ENCODE measurements at places on chromosomes 5 and 9.

DNA sequence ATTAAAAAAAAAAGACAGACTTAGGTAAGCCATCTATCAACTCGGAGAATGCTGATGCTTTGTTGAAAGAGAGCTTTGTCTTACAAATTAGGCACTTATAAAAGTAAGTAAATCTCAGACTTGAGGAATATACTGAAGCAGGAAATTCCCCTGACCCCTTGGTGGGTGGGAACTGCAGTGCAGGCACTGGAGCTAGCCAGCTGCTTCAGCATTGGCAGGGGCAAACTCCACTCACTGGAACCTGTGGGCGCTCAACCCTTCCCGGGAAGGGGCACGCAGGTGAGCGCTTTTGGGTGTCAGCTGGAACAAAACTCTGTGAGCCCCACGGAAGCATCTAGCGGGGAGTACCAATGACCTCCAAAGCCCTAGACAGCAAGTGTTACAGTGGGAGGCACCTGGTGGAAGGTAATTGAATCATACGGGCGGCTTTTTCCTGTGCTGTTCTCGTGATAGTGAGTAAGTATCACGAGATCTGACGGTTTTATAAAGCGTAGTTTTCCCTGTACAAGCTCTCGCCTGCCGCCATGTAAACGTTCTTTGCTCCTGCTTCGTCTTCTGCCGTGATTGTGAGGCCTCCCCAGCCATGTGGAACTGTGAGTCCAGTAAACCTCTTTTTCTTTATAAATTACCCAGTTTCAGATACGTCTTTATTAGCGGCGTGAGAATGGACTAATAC lies 628.0 kb upstream of the CDH18 start:
- DNase-seq: no peak

DNA sequence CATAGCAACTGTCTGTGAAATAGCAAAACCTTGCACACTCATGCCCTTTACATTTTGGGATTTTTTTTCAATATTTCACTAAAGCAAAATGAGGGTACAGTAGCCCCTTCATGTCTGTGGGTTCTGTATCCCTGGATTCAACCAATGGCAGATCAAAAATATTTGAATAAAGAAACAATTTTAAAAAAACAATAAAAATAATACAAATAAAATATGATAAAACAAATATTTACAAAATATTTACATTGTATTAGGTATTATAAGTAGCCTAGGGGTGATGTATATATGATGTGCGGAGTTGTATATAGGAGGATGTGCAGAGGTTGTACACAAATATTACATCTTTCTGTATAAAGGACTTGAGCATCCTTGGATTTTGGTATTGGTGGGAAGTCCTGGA lies 67.3 kb upstream of the CDH10 start:
- DNase-seq: no peak

- no peak for DNase-seq
Measured at GRCh38 chr5:1304033-1304432, 9.2 kb upstream of the TERT start.

GRCh38 chr5:142902186-142902965 lies 132.2 kb downstream of the ARHGAP26 start:
- no peak for DNase-seq

- DNase-seq: no peak
Measured at GRCh38 chr5:16461782-16462181, 3.8 kb downstream of the ZNF622 start.

- no peak for DNase-seq
Measured at GRCh38 chr5:20231040-20231439, 243.0 kb upstream of the CDH18 start.

GRCh38 chr5:143922718-143923117 lies 110.8 kb downstream of the HMHB1 start:
- DNase-seq: no peak

- DNase-seq: no peak
Measured at GRCh38 chr9:123514766-123515165, 158.8 kb downstream of the CRB2 start.

- DNase-seq: no peak
Measured at GRCh38 chr5:57862471-57862911, 379.9 kb upstream of the ACTBL2 start.

- no peak for DNase-seq
Measured at GRCh38 chr5:62369039-62369438, 34.7 kb downstream of the DIMT1 start.

DNA sequence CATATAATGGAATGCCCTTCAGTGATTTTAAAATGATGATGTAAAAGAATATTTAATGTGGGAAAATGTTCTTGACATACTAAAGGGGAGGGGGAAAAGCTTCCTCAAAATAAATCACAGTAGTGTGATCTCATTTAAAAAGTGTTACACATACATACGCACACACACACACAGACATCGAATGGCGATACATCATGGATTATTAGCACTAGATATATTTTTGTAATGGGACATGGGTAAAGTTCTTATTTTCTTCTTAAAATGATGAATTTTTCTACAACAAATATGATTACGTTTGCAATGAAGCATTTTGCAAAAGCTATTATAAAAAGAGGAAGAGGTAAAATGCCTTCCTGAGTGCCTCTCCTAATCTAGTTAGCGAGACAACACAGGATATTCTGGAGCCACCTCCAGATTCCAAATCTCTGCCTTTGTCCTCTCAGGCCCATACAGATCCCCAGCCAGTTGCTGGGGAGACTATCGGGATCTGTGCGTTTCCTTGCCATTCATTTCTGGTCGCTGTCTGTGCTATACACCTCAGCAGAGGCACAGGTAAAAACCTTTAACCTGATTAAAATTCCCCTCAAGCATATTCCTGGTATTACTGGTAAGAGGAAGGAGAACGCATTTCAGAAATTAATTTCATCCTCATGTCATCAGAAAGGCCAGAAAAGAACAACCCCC lies 69.6 kb downstream of the SLC28A3 start:
- no peak for DNase-seq

DNA sequence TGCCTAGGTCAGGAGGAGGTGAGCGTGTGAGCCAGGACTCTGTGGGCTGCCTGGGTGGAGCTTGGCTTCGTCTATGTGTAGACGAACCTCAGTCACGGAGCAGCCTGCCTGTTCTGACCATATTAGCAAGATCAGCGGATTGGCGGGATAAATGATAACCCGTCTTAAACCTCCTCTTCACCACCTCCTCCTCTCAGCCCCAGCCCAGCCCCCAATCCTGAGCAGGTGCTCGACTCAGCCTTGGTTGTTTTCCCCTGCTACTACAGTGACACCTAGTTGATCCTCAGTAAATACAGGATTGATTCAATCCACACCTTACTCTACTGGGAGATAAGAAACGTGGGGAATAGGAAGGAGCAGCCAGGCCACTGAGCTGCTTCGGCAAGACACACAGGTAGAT lies 286.1 kb downstream of the IRX2 start:
- DNase-seq: no peak

DNA sequence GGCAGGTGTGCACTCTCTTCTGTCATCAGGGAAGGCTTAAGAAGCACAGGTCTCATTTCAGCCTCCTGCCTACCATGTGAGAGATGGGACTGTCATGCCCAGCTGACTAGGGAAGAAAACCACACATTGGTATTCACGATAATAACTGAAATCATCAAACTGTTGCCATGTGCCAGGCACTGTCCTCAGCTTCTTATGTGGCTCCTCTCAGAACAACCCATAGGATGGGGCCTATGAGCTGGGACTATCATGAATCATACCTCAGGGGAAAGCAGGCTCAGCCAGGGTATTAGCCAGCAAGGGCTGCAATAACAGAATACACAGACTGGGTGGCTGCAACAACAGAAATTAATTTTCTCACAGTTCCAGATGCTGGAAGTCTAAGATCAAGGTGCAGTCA lies 3.3 kb downstream of the AFAP1L1 start:
- no peak for DNase-seq

GRCh38 chr5:130034566-130035210 lies 130.4 kb downstream of the CHSY3 start:
- peak; percentile 13 for DNase-seq

GRCh38 chr5:100595152-100595811 lies 60.1 kb downstream of the FAM174A start:
- DNase-seq: no peak

- DNase-seq: no peak
Measured at GRCh38 chr9:11551106-11551505, 938.3 kb upstream of the PTPRD start.

DNA sequence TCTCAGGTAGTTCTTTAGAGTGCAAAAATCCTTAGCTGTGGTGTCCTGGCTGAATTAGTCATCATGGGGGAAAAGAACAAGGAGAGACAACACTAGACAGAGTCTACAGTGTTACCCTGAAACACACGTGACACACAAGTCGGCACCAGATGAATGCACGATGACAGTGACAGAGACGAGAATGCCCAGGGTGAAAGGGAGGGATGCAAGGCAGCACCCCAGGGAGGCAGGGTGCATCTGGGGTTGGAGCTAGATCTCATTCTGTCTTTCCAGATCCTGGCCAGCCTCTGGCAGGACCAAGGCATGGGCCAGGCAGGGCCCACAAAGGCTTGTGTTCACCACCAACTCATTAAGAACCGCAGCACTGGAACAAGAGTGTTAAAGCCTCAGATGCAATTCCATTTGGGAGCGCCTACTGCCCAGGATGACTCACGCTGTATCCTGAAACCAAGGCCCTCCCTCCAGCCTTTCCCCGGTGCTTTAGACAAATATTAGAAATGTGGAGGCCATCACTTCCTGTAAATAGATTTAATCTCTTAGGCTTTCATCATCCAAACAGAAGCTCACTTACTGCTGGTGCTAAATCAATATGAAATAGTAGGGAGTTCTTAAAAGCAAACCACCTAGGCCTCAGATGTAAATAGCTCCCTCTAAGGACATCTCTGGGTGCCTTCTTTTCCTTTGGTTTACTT lies 56.1 kb downstream of the IRX2 start:
- DNase-seq: no peak

GRCh38 chr9:84893419-84894128 lies 224.0 kb downstream of the NTRK2 start:
- DNase-seq: no peak

- DNase-seq: no peak
Measured at GRCh38 chr9:16505199-16505598, 365.3 kb downstream of the BNC2 start.

DNA sequence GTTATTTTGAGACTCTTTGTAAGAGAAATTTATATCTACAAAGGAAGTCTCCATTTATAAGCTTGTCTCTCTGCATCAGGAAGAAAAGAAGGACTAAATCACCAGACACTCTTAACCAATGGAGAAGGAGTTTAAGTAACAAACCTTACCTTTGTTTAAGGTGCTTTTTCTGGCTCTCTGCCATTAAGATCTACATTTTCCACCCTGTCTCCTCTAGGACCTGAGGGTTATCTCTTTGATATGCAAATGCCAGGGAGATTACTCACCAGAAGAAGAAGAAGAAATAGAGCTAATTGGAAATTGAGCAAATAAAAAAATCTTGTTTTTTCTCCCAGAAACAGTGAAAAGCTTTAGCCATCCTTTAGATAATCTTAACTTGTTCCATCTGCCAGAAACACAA lies 60.9 kb downstream of the CDKN2A start:
- no peak for DNase-seq

DNA sequence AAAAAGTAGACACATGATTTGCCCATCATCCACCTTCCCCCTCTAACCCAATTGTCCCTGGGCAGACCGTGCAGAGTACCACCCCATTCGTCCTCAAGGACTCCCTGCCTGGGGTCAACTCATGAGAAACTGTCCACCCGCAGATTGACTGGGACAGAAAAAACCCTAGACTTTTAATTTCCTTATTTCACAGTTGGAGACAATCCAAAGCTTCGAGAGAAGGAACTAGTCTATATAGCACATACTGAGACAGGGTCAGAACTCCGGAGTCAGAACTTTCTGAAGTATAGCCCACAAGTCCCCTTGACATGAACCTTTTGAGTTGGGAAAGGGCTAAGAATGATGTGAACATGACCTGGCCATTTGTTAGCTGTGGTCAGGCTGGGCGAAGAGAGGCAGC lies 7.5 kb upstream of the GPX3 start:
- no peak for DNase-seq

- no peak for DNase-seq
Measured at GRCh38 chr5:149683964-149684363, 46.1 kb upstream of the PPARGC1B start.

DNA sequence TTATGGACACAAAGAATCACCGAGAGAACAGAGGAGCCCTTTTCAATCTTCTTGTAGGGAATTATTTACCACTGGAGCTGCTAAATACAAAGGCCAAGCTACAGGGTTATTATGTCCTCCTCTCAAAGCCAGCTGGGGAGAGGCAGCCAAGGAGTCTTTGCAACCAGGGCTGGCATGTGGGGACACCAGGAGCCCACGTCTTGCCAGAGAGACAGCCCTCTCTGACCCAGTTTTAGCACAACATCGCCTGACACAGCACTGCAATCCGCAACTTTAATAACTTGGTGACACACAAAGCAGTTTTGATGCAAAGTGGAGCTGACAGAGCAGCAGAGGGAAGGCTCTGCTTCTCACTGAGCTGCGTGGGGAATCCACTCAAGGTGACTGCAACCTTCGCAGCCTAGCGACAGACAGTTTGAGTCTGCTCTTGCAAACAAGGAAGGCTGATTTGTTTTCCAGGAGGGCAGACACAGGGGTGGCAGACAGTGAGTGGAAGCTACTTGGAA lies 33.6 kb downstream of the TLR4 start:
- no peak for DNase-seq

Measured in bone marrow (tissue), 2 donors.